ENCODE measurements at places on chromosomes 3 and 15. TPM values are rescaled to one million over a fixed set of nuclear protein-coding genes. Genes with fewer than 3 reads are reported as not detected.

CHRD gene
- 0.23 TPM for polyA plus RNA-seq

UROC1 gene
- not detected for polyA plus RNA-seq

RLBP1 gene
- not detected for polyA plus RNA-seq

CRYGS gene
- polyA plus RNA-seq = 2.0 TPM

DUSP7 gene
- polyA plus RNA-seq = 5.9 TPM

THOC7 gene
- 154 TPM for polyA plus RNA-seq

DOCK3 gene
- polyA plus RNA-seq = 2.4 TPM

PRSS50 gene
- polyA plus RNA-seq = 0.60 TPM

CFAP161 gene
- not detected for polyA plus RNA-seq

GNB4 gene
- polyA plus RNA-seq = 8.5 TPM

VIPR1 gene
- polyA plus RNA-seq = 6.3 TPM

COL6A5 gene
- polyA plus RNA-seq = 0.05 TPM

MUC20 gene
- 0.29 TPM for polyA plus RNA-seq

UBA7 gene
- polyA plus RNA-seq = 0.50 TPM

CLDN1 gene
- 2.7 TPM for polyA plus RNA-seq

ZNF717 gene
- polyA plus RNA-seq = 7.5 TPM

MEGF11 gene
- 1.1 TPM for polyA plus RNA-seq

CLRN1 gene
- polyA plus RNA-seq = 0.45 TPM

BTLA gene
- polyA plus RNA-seq = not detected

FGD5 gene
- 7.4 TPM for polyA plus RNA-seq

RBP2 gene
- not detected for polyA plus RNA-seq

RHO gene
- polyA plus RNA-seq = not detected

TLR9 gene
- not detected for polyA plus RNA-seq

NME9 gene
- polyA plus RNA-seq = 2.0 TPM

DUOX2 gene
- not detected for polyA plus RNA-seq

ACKR2 gene
- polyA plus RNA-seq = not detected

TICRR gene
- polyA plus RNA-seq = 11.2 TPM

CPLX3 gene
- polyA plus RNA-seq = not detected

ZIC1 gene
- 1.4 TPM for polyA plus RNA-seq

PRTG gene
- 0.63 TPM for polyA plus RNA-seq

IMPG2 gene
- not detected for polyA plus RNA-seq

LYZL4 gene
- polyA plus RNA-seq = not detected

LRCH3 gene
- polyA plus RNA-seq = 17.1 TPM

HRH1 gene
- polyA plus RNA-seq = not detected

AHSG gene
- polyA plus RNA-seq = 0.18 TPM

CD96 gene
- 0.09 TPM for polyA plus RNA-seq

STRIT1 gene
- 1.6 TPM for polyA plus RNA-seq

CAMK2N2 gene
- 0.63 TPM for polyA plus RNA-seq

IQCH gene
- 1.7 TPM for polyA plus RNA-seq

GOLGA8S gene
- polyA plus RNA-seq = 0.05 TPM

P2RY14 gene
- polyA plus RNA-seq = 0.95 TPM

CPN2 gene
- 0.10 TPM for polyA plus RNA-seq

RASL12 gene
- 5.4 TPM for polyA plus RNA-seq

All from GM23338 (cell line).